Activated CD8-positive, alpha-beta memory T cell treated with anti-CD3 and anti-CD28 coated beads for 48 hours (primary cell): ENCODE measurements at places on chromosomes 13 and 19.

DNA sequence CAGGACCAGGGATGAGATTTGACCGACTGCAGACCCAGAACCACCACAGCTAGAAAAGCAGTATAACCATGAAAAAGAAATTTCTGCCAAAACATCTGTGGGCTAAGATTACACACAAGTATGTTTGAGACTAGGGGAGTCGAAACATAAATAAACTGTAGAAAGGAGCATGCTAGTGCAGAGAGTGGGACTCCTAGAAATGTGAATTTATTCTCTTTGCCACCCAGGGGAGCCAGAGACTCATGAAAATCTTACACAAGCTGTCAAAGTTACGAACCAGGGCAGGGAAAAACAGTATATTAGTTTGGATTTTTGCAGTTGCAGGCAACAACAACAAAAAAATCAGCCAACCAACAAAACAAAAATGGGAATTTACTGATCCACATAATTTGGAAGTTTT lies 12.3 kb upstream of the HSPH1 start:
- DNase-seq, result no peak

GRCh38 chr19:41426952-41427646 lies at the start of gene B3GNT8:
Gene B3GNT8, minus strand, starts transcription at chr19:41427374. Its CDS starts 596 bp downstream, at chr19:41426778.
- DNase-seq, result no peak

DNA sequence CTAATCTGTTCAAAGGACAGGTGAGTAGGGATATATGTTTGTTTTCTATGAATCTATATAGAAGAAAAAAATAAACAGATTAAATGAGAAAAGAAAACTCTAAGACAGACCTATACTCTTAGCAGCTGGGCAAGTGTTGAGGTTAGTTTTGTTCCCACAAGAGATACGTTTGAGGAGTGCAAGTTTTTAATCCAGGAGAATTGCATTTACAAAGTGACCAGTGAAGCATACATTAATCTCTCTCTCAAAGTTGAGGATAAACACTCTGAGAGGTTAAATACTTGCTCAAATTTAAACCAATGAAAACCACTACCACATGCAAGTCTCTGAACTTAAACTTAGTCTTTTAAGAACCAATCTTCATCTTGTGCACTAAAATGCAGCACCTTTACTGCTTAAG lies 930.5 kb upstream of the MIR17HG start:
- DNase-seq, result no peak

DNA sequence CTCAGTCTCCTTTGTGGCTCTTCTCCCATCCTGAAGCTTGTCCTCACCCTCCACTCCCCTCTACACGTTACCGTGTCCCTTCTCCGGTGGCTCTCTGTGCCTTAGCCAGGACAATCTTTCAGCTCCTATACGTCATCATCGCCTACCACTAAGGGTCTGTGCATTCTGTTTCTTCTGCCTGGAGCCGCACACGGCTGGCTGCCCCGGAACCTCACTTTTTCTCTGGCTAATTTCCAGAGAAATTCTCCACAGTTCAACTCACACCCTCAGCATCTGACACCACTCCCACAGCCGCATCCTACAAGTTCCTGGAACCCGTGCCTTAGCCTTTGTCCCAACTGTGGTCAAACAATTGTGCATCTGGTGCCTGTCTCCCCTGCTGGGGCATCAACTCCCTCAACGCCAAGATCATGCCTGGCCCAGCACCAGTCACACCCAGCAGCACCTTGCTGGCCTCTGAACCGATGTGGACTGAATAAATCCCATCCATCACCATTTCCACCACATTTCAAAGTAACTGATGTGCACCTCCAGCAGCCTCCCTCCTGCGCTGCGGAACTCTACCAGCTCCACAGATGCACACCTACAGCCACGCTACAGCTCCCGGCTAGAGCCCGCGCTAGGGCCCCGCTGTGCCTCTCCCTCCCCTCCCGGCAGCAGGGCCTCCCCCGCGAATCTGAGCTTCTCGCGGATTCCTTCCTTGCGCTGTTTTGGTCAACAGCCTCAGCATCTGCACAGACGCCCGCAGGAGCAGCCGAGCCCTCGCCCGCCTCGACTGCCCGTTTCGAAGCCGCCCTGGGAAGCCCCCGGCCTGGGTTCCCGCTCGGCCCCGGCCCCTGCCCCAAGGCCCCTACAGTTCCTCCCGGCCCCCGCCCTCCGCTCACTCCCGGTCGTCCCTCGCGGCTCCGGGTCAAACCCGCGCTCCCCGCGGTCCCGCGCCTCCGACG lies 689 bp downstream of the DCUN1D2 start:
- peak; percentile 26 for DNase-seq

DNA sequence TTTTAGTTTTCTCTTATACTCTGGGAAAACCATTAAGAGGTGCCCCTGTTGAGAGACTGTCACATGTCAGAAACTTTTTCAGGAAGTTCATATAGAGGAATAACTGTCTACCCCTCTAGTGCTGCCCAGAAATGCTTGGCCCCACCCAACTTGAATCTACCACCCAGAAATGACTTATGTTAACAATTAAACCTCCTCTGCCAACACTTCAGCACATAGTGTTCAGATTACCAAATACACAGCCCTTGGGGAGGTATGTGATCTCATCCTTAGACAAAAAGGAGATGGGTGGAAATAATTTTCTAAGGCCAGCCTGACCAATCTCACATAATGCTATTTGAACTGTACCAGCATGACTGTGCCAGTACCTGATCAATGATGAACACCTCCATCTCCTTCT lies 35.6 kb downstream of the CCDC169 start:
- DNase-seq, result no peak

DNA sequence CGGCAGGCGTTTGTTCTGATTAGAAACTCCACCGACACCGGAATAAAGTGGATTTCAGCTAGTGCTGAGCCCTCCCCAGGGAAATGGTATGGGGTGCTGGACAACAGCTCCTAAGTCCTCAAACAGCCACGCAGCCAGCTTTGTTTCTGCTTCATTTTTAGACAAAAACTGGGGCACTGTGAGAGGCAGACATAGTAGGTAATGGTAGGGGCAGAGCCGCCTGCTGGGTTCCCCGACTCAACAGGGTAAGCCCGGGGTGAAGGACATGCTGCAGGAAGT lies 39.7 kb downstream of the CARS2 start:
- DNase-seq, result no peak

GRCh38 chr13:50359041-50359367 lies 343.8 kb downstream of the KCNRG start:
- no peak for DNase-seq

GRCh38 chr13:39740761-39741160 lies 85.3 kb downstream of the COG6 start:
- DNase-seq, result no peak

DNA sequence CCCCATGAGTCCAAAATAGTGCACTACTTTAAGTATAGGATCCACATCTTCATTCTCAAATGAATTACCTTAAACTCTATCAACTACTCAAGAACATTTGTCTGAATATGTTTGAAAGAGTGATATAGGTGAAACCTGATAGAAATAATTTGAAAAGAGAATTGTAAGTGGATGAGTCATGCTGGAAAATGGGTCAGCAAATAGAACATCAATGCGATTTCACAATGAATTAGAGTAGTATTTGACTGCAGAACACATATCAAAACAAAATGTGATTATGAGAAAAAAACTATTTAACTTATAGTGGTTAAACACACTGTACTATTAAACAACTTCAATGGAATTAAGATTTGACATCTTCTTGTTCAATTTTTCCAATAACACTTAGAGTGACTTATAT lies 300.6 kb upstream of the KLHL1 start:
- DNase-seq, result no peak

GRCh38 chr19:55676383-55676782 lies 1.4 kb downstream of the EPN1 start:
- no peak for DNase-seq

DNA sequence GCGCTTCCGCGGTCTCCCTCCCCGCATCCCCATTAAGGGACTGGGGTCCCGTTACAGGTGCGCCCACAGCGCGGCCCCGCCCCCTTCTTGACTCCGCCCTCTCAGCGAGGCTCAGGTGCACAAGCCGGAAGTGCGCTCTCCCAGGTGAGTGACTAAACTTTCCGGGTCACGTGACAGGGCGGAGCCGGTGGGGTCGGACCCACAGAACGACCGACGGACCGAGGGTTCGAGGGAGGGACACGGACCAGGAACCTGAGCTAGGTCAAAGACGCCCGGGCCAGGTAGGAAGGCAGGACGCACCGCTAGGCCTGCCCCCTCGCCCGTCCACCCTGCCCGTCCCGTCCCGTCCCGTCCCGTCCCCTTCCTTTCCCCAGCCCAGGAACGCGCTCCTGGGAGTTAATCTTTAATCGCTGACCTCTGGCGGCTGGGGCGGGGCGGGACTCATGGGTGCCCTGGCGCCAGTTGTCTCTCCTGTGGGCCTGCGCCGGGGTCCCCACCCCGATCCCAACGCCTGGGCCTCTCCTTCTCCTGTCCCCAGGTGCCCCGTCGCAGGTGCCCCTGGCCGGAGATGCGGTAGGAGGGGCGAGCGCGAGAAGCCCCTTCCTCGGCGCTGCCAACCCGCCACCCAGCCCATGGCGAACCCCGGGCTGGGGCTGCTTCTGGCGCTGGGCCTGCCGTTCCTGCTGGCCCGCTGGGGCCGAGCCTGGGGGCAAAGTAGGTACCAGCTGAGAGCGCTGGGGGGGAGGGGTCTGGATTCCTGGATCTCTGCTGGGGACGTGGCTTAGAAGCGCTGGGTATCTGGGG lies at the start of gene CRB3:
Gene CRB3 (plus strand): TSS at position 202 of the 804 bp plus-strand sequence. CDS start 431 bp downstream, at position 633.
- no peak for DNase-seq

DNA sequence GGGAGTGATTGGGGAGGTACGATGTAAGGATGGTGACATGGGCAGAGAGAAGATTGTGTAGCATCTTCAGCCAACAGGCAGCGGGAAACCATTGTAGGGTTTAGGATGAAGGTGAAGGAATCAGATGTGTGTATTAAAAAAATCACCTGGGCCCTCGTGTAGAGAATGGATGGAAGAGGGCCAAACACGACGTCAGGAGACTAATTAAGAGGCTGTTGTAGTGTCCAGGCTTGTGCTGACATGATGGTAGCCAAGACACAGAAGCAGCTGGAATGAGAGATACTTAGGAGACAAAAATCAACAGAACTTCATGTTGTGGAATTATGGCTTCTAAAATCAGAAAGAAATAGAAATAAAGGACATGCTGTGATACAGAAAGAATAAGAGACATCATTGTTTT lies 41.2 kb upstream of the ARGLU1 start:
- no peak for DNase-seq
